ENCODE measurements at places on chromosomes 12 and 14.

DNA sequence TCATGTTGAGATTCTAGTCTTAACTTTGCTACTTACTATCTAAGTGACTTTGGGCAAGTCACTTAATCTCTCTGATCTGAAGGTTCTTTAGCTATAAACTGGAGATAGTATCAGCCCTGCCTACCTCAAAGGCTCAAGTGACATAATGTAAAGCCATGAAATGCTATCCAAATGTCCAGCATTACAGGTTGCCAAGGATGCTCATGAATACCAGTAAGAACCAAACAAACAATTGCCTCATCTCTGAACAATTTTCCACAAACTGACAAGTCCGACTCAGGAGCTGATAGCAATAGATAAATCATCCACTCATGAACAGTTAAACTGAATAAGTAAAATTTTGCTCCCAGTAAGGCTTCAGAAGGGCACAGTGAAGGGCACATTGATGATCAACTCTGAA, 51.5 kb downstream of the LMNTD1 start:
- no peak for DNase-seq

DNA sequence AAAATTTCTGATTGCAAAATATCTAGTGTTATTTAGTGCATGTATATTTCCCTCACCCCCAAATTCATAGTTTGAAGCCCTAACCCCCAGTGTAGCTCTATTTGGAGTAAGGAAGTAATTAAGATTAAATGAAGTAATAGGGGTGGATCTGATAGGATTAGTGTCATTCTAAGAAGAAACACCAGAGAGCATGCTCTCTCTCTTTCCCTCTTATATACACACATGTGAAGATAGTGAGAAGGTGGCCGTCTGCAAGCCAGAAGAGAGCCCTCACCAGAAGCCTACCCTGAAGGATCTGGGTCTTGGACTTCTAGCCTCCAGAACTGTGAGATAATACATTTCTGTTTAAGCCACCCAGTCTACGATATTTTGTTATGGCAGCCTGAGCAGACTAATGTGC, 120.3 kb downstream of the TMEM30B start:
- no peak for DNase-seq

DNA sequence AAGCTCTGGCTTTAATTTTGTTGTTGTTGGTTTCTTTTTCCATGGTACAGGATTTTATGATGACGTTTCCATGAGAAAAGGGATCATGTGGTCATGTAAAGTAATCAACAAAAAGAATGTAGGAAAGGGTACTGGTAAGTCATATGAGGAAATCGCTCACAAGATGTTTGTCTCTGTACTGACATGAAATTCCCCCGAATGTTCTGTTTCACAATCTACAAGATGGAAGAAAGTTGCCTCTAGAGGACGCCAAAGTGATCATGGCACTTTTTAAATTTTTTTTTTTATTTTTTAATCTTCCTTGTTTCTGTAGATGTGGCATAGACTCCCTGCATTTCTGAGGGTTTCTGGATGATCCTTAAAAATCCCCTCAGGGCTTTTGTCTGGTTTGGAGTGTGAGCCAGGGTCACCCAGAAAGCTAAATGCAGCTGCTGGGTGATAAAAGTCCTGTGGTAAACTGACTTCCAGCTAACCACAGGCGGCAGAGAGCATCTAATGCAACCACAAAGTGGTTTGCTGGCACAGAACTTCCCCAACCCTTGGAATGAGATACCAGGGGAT, 393.5 kb downstream of the CCDC91 start:
- no peak for DNase-seq

GRCh38 chr12:92485351-92486348, 217.1 kb upstream of the PLEKHG7 start:
- DNase-seq, result no peak

- no peak for DNase-seq
Observed at GRCh38 chr14:104973135-104973384, 5.1 kb downstream of the AHNAK2 start.

- no peak for DNase-seq
Observed at GRCh38 chr14:83172363-83172762, 1638.7 kb upstream of the SEL1L start.

- no peak for DNase-seq
Observed at GRCh38 chr14:89186856-89187376, 230.1 kb downstream of the FOXN3 start.

GRCh38 chr12:104399740-104400612, 56.8 kb upstream of the CHST11 start:
- DNase-seq, result no peak

DNA sequence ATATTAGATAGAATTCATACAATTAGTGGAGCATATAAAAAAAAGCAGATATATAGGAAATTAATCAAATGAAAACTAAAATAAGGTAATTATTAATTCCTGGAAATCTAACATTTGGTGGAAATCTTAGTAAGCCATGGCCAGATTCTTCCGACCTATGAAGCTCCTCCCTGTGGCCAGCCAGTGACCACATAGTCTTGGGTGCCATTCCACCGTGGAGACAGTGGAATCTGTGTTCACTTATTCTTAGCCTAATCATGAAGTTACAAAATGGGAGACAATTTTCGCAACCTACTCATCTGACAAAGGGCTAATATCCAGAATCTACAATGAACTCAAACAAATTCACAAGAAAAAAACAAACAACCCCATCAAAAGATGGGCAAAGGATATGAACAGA, 241.9 kb upstream of the FLRT2 start:
- DNase-seq, result no peak

DNA sequence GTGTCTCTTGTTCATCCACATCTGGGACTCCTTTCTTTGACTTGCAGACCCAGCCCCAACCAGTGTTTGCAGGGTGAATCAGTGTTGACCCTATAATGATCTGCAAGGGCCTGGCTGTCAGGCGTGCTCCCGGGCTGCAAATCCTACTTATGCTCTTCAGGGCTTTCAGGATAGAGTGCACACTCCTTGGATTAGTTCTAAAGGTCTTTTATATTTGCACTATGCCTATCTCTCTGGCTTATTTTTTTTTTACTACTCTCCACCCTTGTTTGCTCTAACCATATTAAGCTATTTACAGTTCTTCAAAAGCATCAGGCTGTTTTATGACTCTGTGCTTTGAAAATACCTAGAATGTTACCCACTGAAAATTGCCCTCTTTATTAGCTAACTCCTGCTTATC, 4.3 kb upstream of the PRICKLE1 start:
- no peak for DNase-seq

- no peak for DNase-seq
Observed at GRCh38 chr12:52044292-52044983, 6.8 kb upstream of the NR4A1 start.

DNA sequence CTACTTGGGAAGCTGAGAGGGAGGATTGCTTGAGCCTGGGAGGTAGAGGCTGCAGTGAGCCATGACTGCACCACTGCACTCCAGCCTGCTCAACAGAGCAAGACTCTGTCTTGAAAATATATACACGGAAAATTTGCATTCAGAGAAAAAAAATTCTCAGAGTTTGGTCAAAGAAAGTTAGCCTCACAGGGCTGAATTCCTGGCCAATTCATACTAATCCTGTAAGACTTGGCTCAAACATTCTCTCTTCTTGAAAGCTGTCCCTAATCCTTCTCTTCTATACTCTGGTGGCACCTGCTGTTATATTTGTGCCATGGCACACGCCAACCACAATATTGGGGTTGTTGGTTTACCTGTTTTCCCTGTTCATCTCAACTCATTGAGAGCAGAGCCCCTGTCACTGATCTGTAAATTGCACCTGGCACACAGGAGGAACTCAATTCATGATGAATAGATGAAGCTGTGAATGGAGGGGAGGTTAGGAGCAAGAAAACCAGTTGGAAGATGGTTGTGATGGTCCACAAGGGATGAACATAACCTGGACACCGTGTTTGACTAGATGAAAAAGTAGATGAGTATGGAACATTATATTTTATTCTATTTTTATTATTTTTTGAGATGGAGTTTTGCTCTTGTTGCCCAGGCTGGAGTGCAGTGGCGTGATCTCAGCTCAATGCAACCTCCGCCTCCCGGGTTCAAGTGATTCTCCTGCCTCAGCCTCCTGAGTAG, 36.8 kb upstream of the SPTSSA start:
- DNase-seq, result no peak

DNA sequence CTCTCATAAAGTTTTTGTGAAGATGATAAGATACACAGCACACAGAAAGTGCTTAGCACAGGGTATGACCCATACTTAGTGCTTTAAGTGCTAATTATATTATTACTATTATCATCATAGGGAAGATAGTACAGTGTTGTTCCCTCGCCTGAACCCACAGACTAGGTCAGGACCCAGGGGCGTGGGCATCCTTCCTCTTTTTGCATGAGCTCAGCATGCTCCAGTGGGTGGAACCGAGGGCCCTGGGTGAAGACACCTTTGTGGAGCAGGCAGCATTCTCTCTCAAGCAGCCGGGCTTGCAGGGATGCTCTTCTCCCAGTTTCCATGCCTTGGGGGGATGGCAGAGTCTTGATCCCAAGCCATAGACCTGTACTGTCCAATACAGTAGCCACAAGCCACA, 34.8 kb downstream of the CRACR2A start:
- no peak for DNase-seq

DNA sequence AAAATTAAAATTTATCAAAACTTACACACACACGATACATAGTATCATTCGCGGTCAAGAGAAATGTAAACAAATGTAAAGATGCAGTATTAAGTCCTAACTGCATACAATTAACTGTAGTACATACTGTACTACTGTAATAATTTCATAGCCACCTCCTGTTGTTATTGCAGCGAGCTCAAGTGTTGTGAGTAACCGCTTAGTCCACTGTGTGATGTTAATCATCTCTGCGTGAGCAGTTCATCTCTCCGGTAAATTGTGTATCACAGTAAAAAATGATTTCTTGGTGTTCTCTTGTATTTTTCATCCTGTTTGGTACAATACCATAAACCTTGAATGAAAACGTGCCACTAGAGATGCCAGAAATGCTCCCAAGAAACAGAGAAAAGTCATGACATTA, 6.5 kb downstream of the EPS8 start:
- DNase-seq, result no peak

DNA sequence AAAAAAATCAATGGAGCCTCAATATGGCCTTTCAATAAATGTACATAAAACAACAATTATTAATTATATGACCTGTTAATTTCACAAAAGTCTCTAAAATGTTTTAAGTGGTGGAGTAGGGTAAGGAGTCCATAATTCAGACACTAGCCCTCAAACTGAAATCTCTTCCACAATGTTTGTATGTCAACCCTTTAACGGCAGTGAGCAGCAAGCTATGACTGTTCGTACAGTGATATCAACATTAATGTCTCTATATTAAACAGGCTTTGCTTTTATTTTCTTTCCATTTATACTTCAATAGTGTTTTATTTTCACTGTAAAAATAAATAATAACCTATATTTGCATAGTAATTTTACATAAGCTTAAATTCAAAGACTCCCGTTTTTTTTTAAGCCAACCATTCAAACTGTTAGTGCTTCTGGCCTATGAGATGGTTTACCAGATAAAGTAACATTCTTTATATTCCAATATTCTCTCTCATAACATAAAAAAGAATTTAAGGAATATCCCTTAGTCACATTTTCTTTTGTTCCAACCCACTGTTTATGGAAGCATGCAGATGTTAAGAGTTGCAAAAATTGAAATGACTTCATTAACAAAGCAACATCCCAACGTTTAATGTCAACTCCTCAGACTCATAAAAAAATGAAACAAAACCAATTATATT, 2.3 kb downstream of the CDK17 start:
- no peak for DNase-seq

GRCh38 chr14:87998482-87998881, 5.5 kb upstream of the GALC start:
- DNase-seq, result no peak

GRCh38 chr14:92659765-92660561, 88.5 kb downstream of the LGMN start:
- no peak for DNase-seq

GRCh38 chr12:31225656-31226535, 100.1 kb downstream of the SINHCAF start:
- DNase-seq, result no peak

DNA sequence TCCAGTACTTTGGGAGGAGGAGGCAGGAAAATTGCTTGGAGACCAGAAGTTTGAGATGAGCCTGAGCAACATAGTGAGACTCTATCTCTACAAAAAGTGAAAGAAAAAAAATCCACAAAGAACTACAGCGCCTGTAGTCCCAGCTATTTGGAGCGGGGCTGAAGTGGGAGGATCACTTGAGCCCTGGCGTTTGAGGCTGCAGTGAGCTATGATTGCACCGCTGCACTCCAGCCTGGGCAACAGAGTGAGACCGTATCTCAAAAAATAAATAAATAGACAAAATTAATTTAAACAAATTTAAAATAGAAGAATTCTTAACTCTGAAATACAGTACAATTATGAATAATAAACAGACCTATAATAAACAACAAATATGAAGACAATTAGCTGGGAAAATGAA, 40.9 kb downstream of the ATL1 start:
- DNase-seq, result no peak

GRCh38 chr14:30873308-30874119, 845 bp upstream of the COCH start:
- DNase-seq, result no peak

DNA sequence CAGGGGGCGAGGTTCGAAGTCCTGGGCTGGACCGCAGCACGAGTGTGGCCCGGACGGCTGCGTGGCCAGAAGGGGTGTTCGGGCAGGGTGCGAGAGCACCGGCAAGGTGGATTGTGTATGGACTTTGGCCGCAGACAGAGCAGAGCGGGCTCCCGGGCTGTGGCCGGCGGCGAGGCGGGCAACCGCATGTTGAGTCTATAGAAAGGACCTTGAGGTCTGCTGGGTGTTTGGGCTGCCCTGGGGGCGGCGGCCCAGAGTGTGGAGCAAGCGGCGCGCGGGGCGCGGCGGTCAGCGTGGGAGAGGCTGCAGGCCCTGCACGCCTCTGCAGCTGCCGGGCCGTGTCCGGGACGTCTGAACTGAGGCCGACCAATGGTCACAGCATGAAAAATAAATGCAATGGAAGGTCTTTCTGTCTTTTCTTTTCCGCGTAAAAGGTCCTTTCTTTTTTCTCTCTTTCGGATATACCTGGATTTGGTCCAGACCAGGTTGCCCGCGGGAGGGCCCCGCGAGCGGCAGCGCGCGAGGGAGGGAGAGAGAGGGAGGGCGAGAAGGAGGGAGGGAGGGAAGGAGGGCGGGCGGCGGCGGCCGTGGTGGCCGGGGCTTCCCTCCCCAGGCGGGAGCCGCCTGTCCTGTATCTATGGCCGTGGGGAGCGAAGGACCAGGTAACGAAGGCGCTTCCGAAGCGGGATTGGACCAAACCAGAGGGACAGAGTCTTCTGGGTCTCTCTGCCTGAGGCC, 5.5 kb upstream of the HOXC9 start:
- no peak for DNase-seq

- DNase-seq, result no peak
Observed at GRCh38 chr14:90678420-90678819, 137.8 kb downstream of the TTC7B start.

GRCh38 chr14:93538413-93538812, 107.7 kb downstream of the UNC79 start:
- no peak for DNase-seq
